ENCODE measurements at places on chromosomes 12 and 14.

DNA sequence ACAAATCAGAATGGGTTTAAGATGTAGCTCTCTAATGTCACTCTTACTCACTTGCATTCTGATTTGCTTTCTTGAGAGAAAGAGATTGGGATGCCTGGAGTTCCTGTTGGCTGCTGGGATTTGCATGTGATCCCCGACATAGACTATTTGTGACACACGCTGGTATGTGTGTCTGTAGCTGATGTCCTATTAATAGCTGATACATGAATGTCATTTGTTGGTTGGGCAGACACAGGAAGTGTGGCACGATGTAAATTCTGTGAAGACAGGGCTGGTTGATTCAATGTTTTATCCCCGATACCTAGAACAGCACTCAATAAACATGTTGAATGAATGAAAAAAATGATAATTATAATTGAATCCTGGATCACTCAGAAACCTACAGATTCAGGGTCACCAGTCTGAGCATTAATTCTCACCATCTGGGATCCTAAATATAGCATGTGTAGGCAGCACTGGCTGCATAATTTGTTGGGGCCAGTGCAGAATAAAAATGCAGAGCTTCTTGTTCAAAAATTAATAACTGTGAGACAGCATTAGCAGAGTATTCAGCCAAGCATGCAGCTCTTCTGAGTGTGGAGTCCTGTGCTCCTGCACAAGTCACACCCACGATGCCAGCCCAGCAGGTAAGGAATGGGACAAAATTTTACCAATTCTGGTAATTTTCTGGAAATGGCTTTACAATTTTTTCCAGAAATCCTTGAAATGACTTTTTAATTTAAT lies 35.5 kb upstream of the SOCS2 start:
- DNase-seq: no peak

DNA sequence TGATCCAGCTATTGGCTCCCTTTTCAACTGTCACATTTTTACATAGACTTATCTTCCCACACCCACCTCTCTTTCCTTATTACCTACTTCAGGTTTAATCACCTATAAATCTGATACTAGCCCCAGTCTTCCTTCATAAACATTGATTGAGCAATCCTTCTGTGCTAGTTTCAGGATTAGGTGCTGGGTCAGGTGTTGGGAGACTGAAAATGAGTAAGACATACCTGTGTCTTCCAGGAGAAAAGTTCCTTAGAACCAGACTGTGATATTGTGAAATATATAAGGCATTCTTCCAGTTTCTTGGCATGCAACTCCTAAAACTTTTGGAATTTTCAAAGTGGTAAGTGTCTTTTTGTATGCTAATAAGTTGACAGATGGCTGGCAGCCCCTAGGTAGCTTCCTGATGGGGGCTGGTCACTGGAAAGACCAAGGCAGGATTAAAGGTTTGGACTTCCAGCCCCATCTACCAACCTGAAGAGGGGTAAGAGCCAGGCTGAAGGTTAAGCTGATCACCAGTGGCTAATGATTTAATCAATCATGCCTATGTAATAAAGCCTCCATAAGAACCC lies 4.6 kb downstream of the ANO6 start:
- DNase-seq: no peak

DNA sequence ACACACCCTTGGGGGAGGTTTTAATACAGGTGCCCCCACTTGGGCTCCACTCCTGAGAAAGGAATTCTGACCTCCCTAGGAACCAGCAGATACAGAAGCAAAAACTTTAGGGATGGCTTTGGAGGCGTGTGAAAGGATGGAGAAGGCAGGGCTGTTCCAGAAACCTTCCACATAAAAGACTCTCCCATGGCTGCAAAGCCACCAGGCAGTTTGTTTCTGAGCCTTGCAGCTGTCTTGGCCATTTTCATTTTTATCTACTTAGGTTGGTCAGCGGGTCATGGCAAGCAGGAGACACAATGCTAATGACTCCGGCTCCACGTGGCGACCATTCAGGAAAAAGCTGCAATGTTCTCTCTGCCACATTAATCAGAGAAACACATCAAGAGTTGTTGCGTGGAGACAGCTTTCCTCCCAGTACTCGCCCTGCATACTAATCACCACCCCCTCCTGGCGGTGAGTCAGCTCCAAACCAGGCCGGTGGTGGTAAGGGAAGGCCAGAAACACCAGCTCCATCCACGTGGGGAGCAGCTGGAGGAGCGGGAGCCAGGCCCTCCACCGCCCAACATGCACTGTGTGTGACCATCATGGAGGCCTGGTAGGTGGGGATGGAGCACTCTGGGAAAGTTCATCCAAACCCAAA lies 30.9 kb upstream of the IRF2BPL start:
- no peak for DNase-seq

DNA sequence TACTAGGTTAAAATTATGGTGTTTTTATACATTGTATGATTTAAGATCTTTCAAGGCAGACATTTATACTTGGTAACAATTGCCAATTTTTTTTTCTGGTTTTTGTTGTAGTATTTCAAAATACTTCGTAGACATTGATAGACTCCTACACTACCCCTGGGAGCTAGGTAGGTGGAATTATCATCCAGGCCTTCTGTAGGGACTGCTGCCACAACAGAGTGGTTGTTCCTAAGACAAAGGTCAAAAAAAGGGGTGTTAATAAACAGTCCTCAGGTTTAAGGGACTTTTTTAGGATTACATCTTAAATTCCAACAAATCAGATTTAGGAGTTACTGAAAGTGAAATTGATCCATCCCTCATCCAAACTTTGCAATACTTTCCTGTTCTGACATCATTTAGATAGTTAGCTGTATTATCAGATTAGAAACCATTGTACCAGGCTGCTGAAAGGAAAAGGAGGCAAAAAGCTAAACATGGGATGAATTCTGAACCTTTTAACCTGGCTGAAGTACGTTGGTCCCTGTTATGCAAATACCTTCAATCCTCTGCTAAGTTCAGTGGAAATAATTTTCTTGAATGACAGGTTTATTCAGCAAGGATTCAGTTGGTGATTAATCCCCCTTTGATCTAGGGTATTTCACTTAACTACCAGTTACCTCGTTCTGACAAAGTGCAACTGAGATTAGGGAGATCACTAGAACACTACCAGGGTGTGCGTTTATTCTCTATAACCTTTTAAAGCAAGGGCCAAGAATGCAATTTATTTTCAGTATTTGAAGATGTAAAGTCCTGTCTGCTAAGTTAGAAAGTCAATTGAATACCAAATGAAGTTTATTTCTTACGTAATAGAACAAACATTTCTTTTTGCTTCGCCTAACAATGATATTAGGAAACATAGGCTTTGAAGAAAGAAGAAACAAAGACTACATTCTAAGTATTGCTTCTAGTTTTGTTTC lies 23.2 kb downstream of the AP5M1 start:
- DNase-seq: no peak

DNA sequence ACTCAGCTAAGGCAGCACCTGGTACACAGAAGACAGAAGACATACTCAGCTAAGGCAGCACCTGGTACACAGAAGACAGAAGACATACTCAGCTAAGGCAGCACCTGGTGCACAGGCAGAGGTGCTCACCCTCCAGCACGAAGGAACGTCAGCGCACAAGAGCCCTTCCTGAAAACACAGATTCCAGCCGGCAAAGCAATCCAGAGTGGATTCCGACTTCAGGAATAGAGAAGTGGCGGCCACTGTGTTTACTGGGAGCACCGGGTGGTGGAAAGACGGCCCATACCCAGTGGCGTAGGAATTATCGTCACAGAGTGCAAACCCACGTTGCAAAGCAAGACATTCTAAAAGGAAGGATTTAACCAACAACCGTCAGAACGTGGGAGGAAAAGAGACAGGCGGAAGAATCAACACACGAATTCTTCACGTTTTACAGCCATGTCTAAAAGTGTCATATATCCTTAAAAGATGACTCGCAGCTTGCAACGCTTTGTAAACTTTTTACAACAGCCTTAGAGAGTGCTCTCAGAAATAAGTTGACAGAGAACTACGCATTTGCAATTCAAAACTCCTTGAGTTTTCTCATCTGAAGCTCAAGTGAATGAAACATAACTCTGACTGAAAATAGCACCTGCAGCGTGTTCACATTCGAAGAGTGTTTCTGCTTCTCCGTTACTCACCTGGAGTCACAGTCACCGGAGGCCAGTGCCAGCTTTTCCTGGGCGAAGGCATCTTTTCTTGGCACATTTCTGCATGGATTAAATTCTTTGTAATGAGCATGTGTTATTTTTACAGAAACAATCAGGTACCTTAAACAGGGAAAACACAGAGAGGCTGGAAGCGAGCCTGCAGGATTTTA lies 55.8 kb upstream of the GALNT9 start:
- DNase-seq: no peak

DNA sequence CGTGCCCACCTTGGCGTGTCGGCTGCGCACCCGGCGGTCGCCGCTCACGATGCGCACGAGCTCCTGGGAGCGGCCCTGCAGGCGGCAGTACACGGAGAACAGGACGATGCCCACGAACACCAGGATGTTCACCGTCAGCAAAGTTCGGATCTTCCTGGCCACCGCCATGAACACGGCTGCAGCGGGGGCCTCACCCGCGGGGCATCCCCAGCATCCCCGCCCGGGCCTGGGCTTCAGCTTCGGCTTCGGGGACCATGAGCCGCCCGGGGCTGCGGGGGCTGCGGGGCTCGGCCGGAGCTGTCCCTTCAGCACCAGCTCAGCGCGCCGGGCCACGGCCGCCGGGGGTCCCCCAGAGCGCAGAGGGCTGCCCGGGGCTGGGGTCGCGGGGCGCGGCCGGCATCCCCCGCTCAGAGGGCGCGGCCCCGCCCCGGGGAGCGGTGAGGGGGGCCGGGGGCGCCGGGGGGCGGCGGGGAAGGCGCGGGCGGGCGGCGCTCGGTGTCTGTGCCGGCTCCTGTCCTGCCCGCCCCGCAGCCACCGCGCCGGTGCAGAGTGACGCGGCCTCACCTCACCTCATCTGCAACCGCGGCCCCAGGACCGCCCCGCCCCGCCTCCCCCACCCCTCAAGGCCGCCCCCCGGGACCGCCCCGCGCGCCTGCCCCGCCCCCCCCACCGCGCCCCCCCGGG lies at the start of gene GALNT9:
GALNT9 (minus strand) TSS at position 554 of the 684 bp plus-strand sequence; CDS start at position 168, 386 bp downstream.
- peak; percentile 20 for DNase-seq

DNA sequence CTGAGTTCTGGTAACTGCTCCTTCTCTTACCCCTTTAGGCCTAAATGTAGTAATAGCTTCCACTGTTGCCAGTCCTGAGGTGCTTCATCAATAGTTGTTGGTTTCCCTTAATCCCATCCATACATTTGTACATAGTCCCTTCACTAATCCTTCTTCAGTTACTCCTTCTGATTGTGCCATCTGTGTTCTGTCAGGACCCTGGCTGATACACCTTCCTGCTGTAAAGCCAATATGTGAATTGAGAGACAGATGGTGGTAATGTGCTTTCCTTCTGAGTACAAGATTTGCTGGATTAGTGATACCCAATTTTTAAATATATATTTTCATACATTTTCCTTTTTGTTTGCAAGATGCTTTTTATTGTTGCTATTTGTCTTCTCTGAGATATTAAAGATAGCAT lies 66.4 kb downstream of the OTOGL start:
- no peak for DNase-seq

DNA sequence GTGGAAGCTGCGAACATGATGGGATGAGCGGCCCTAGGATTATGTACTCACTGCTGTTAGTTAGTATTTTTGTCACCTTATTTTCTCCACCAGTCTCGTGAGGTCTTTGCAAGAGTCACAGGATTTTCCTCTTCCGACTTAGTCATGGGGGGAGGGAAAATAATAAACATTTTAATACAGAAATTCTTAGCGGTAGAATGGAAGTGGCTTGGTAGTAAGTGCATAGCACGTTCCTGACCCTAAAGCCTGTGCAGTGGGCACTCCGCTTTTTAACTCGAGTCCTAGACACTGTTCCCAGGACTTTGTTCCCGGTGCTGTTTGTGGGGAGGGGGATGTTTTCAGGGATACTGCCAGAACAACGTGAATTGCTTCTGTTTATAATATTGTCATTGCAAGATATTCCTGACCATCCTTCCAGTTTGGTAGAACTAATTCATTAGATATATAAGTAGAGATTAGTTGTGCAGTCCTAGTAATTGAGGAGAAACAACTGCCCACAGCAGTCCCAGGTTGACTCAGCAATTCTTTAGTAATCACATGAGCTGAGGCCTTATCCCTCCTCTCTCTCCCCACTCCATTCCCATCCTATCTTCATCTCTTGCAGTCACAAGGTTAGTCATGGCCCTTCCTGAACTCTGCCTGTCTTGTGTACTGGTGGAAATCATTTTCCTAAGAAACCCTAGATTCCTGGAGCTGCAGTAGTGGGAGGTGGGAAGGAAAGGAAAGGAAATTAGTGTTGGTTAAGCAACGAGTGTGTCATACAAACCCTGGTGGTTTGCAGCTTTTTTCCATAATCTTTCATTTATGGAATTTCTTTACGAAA lies 799 bp downstream of the SLC38A6 start:
- DNase-seq: peak; percentile 17

DNA sequence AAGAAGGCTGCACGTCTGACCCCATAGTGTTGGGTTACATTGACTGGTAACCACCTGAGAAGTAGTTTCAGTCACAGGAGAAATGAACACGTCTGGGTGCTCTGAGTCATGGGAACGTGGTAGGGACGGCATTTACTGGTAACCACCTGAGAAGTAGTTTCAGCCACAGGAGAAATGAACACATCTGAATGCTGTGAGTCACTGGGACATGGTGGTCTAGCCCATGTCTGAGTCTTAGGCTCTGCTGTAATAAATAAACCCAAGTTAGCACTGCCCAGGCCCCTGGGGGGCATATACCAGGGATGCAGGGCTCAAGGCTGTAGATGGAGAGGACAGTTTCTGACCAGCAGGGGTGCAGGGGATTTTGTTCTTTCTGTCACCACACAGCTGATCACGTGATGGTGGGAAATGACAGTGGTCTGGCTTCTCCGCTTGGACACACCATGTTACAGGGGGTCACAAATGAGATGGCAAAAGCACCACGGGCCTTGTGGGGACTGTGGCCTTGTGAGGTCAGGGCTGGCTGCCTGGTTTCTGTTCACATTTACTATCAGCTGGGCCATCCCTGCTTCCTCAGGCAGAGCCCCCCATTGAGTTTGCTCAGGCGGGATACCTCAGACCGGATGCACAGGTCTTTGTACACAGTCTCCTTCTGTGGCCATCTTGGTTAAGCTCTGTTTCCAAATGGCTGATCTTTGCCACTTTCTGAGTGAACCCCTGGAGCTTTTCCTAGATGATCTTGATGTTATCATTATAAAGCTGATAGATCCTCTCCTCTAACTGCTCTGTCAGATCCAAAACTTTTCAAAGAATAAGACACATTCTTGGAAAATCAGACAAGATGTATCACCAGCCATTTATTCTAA lies 9.8 kb upstream of the C12orf42 start:
- DNase-seq: peak; percentile 92

GRCh38 chr14:61841145-61841544 lies 78.9 kb downstream of the SNAPC1 start:
- no peak for DNase-seq

Measured in activated CD8-positive, alpha-beta T cell treated with anti-CD3 and anti-CD28 coated beads for 36 hours (primary cell).